Retina (tissue), 1 donor: ENCODE measurements at places on chromosomes 3 and 15.

- DNase-seq: no peak
These were observed 20.2 kb upstream of the MEF2A start for GRCh38 chr15:99545605-99546004.

GRCh38 chr3:42459151-42459550, 43.3 kb upstream of the VIPR1 start:
- DNase-seq: no peak

GRCh38 chr3:129282727-129283327, 4.2 kb downstream of the HMCES start:
- DNase-seq: no peak

- no peak for DNase-seq
These were observed 288.0 kb upstream of the BCHE start for GRCh38 chr3:166125179-166125578.

GRCh38 chr3:101720851-101721840, 3.3 kb upstream of the CEP97 start:
- DNase-seq: no peak

DNA sequence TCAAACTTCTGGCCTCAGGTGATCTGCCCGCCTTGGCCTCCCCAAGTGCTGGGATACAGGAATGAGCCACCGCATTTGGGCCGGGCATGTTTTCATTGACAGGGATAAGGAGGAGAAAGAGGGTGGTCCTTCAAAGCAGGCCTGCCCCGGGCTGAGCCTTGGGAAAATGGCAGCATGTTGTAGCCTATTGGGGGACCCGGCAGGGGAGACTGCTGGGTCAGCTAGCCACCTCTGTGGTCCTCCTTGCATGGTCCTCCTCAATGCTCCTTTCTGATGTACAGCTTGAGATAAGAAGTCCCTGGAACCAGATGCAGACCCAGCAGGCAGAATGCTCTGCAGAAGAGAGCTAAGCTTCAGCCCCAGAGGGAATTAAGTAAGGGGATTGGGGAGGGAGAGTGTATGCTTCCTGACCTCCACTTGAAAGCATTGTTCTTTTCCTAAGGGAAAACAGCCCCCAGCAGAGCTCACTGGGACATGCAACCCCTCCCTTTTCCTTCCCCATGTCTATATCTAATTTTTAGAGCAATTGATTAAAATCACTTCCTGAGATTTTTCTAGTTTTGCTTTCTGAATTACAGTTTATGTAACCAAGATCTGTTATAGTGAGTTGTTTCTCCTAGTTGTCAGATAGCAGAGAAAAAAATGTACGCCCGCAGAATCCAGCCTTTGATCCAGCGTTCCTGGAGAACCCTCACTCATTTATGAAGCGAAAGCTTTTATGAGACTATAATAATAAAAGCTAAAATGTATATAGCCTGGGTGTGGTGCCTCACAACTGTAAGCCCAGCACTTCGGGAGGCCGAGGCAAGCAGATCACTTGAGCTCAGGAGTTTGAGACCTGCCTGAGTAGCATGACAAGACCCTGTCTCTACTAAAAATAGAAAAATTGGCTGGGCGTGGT, 48.7 kb upstream of the VILL start:
- no peak for DNase-seq

DNA sequence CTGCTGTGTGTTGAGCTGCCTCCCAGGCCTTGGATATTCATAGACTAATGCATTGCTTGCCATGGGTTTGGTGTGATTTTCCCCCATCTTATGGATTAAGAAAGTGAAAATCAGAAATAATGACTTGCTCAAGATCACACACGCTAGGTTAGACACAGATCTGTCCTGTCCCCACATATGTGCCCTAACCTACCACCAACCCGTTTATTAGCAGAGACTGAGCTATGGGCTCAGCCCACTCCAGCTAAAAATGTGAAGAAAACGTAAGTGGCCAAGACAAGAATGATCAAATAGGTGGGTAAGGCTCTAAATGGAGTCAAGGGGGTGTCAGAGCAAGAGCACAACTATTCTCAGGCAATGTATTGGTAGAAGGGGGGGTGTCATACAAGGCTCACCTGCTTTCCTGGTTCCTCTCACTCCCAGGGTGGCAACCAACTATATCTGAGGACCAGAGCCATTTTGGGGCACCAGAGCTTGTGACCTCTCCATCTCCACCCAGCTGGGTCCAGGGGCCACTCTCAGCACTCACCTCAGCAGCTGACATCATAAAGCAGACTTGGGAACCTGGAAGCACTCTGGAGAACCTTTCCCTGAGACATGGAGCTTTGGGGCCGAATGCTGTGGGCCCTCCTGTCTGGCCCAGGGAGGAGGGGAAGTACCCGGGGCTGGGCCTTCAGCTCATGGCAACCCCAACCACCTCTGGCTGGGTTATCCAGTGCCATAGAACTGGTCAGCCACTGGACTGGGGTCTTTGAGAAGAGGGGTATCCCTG, 1.4 kb downstream of the HEMK1 start:
- no peak for DNase-seq

DNA sequence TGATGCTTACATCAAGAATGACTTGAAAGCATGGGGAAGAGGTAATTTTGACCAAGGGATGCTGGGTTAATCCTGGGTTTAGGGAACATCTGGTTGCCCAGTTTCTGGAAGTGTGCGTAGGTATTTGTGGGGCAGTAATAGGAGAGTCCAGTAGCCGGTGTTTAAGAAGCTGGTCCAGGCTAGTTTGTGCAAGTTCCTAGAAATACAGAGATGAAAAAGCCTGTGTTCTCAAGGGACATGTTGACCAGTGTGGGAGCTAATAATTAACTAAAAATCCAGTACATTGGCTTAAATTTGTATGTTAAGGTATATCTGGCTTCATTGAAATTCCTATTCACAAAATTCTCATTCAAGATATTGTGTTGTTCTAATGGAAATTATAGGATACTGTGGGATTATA, 51.2 kb downstream of the UBE2E2 start:
- DNase-seq: no peak

DNA sequence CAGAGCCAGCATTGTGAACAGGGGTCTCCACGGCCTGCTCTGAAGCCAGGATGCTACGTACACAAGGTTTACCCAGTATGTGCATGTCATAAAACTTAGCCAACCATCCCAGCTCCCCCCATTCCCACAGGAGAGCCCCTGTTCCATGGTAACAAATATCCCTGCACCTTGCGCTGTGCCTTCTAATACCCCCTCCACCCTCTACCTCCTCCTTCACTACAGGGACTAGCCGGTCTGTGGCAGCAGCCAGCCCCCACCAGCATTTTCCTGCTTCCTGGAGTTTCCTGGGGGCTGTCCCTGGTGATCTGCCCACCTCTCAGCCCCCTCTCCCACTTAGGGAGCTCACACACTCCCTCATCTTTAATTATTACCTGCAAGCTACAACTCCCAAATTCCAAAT, 20.4 kb downstream of the ACSBG1 start:
- no peak for DNase-seq

DNA sequence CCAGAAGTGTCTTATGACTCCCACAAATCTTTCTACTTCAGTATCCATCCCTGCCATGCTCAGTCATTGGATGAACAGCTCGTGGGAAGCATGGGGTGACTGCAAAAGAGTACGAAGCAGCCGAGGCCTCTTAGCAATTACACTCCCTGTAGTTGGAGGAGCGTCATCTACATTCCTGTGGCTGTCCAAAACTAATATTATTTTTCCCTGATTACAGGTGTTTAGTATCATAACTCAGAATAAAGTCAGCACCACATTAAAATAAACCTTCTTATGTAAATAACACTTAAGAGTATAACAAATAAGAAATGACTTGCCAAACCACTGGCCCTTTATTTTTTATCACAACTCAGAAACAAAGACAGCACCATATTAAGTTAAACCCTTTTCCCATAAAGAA, 141.5 kb downstream of the PLOD2 start:
- DNase-seq: no peak

DNA sequence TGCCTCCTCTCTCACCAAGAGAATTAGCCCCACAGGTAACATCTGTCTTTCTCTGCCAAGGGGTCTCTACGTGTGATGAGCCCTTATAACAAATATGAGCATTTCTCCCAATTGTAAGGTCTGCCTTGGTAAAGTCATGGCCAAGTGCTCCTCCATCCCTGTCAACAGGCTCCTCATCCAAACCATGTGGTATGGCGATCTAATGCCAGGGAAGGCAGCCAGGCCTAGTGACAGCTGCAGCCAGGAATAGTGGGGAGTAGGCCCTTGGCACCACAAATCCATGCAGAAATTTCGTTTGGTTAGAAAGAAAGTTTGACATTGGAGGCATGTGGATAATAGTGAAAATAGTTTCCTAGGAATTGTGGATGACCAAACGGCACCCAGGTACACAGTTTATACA, 4.7 kb upstream of the LRTM1 start:
- no peak for DNase-seq

DNA sequence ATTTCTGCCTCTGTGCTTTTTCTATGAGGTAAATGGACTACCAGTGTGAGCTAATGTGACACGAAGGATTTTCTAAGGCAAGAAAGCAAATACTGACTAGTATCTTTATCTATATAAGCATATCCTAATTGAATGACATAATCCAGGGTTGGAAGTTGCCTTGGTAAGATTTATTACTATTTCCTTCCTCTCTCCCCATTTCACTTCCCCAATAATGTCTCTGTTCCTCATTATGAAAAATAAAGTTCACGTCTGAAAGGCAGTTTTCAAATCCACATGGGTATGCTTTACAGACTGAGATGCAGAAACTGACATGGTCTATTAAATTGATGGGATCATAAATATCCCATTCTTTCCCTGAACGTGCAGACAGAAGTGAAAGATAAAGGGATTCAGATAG, 86.0 kb downstream of the DTWD1 start:
- no peak for DNase-seq

GRCh38 chr3:134336587-134336986, 37.7 kb downstream of the AMOTL2 start:
- DNase-seq: no peak

GRCh38 chr15:83039206-83039605, 27.8 kb upstream of the C15orf40 start:
- no peak for DNase-seq

DNA sequence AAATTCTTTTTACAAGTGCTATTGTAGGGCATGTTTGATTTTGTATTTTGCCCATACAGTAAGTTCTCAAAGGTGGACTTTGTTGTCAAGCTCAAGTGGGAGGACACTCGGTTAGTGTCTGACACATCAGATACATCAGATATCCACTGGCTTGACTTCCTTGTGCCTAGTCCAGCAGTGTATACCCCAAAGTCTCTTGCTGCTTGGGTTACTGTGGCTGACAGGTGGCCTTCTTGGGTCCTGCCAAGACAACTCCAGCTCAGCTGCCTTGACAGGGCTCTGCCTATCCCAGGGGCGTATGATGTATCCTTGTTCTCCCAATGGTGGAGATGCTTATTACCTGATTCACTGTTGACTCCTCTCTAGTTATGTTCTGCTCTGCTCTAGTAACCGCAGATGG, 214.9 kb downstream of the CBLB start:
- DNase-seq: no peak

- no peak for DNase-seq
These were observed 6.9 kb upstream of the CFAP20DC start for GRCh38 chr3:59056706-59057105.

DNA sequence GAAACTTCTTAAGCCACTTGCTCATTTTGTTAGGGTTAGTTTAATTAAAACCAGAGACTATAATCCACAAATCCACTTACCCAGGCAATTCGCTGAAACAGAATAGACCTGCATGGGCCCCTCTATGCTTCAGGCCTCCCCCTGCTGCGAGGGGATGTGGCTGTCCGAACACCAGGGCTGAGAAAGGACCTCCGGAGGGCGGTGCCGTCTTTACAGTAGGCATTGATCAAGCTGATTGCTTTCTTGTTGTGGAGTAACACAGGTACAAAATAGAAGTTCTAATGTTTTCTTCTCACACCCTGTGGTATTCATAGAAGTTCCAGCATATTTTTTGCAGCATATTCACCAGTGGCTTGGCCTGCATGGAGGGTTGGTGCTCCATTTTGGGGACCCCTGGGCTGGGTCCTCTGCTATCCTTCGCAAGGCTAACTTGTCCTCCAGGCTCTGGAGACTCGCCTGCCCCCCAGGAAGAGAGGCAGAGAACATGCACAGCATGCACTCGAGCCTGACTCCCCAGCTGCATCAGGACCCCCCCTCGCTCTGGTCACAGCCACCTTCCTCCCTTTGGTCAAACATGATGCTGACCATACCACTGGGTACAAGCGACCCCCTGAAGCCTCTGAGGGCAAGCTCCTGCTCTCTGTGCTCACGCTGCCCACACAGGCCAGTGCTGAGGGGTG, 55.3 kb downstream of the TPRA1 start:
- no peak for DNase-seq

- DNase-seq: no peak
These were observed 10.7 kb downstream of the TADA3 start for GRCh38 chr3:9781551-9781950.

DNA sequence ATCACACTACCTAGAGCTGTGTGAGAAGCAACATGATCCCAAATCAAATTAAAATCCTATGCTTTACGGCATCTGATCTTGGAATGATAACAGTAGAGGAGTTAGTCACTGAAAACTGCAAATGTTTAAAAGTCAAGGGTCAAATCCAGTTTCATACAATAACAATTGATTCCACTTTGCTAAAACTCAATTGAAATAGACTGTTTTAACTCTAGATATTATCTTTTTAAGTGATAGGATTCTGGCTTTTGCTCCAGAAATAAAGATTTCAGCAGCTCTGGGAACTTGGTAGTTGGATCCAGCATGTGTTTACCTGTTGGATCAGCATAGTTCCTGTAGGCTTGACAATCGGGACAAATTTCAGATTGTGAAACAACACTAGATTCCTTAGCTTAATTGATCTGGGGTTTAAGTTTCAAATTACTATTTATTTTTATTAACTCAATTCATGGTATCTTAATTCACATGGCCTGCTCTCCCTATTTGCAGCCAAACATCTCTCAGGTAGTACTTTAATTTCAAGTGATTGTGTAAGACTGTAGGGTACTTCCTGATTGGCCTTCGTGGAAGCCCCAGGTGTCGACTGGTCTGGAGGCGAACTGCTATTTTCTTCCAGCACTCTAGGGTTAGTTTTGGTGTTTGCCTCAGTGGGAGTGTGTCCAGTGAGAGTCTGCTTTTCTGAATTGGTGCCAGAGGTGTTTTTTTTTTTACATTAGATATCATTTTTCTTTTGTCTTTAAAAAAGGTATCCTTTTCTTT, 16.6 kb downstream of the NFKBIZ start:
- no peak for DNase-seq

GRCh38 chr15:52922871-52923270, 132.7 kb upstream of the ONECUT1 start:
- DNase-seq: no peak

- no peak for DNase-seq
These were observed 45.0 kb downstream of the USP13 start for GRCh38 chr3:179697736-179698332.

DNA sequence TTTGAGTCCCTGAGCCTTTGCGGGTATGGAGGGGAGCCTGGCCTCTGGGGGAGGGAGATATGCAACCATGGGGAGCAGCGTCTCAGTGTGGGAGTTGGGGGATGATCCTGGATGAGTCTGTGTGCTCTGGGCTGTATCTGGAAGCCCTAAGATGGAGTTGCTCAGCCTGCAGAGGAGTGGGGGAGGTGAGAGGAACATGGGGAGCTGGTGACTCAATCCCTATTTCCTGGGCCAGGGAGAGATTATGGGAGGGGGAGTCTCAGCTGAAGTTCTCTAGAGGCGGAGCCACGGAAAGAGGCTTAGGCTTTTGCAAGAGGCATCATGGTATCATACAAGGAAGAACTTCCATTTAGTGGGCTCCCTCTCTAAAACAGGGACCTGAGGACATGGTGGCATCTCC, 59.5 kb upstream of the TMEM115 start:
- no peak for DNase-seq

GRCh38 chr3:38960042-38960622, 91.6 kb downstream of the SCN11A start:
- no peak for DNase-seq

- no peak for DNase-seq
These were observed 54.1 kb downstream of the DCAF1 start for GRCh38 chr3:51445544-51446280.
